SJSA1 (cell line): ENCODE measurements at places on chromosomes 6 and 20.
A peak's percentile ranks its signal among the peaks of the same experiment; 100 is the strongest.

GRCh38 chr20:17969884-17970409 lies 1.1 kb downstream of the MGME1 start:
- H3K4me3 ChIP-seq: peak overlapping the region; percentile 75
- H3K27ac ChIP-seq: peak overlapping the region; percentile 97
- peaks cover 53% of the 10 kb centered on the region for H3K36me3 ChIP-seq
- peak; percentile 48 for DNase-seq
- no peaks in the 10 kb centered on the region for H3K27me3 ChIP-seq

DNA sequence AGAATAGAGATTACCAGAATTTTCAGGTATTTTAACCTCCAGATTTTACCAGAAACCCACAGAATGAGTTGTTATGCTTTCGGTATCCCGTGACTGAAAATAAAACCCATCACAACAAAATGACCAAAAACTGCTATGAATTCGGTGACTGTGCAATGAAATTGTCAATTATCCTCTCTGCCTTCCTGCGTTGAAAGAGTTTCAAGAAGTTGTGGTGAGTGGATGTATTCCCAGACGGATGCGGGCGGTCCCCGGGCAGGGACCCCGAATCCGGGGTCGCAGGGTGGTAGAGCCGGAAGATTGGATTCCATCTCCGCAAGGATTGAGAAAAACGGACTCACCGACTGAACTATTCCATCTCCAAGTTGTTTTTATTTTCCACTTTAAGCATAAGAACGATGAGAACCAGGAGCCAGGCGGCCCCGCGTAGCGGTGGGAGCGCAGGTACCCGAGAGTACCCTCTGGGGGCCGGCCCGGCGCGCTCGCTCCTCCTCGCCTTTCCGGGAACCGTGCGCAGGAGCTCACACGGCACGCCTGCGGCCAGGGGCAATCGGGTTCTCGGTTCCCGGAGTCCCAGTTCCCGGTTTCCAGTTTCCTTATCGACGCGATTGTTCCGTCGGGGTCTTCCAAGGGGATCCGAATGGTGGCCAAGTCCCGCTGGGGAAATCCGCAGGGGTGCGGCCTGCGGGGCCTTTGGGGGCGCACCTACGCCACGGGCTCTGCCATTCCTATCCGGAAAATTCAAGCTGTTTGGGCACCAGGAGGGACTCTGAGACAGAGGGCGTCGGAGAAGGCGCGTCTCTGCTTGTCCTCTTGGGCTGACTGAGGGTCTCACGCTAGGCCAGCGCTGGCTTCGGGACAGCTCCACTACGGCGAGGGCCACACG lies 104.9 kb upstream of the PRDM1 start:
- H3K27me3 ChIP-seq: no peaks in the 10 kb centered on the region
- H3K27ac ChIP-seq: no peak overlapping the region
- no peak overlapping the region for H3K4me3 ChIP-seq
- H3K4me1 ChIP-seq: no peaks in the 10 kb centered on the region
- no peak for DNase-seq

- H3K27me3 ChIP-seq: peaks cover 7% of the 10 kb centered on the region; the same call in 1 of the 2 replicates
- DNase-seq: no peak
- H3K36me3 ChIP-seq: no peaks in the 10 kb centered on the region
These were observed 75.3 kb downstream of the GNAS-AS1 start for GRCh38 chr20:58775371-58775770.

GRCh38 chr6:112221981-112222852 lies 32.1 kb downstream of the LAMA4 start:
- H3K27ac ChIP-seq: no peak overlapping the region
- H3K4me3 ChIP-seq: no peak overlapping the region
- DNase-seq: peak; percentile 46
- no peaks in the 10 kb centered on the region for H3K27me3 ChIP-seq
- peaks cover 47% of the 10 kb centered on the region for H3K4me1 ChIP-seq
- H3K36me3 ChIP-seq: no peaks in the 10 kb centered on the region

- peak overlapping the region; percentile 54 for H3K27ac ChIP-seq
- peaks cover 9% of the 10 kb centered on the region for H3K36me3 ChIP-seq
- H3K4me1 ChIP-seq: peaks cover 12% of the 10 kb centered on the region
- DNase-seq: no peak
- H3K27me3 ChIP-seq: no peaks in the 10 kb centered on the region
These were observed 523 bp downstream of the TMEM30A start for GRCh38 chr6:75283907-75284631.

DNA sequence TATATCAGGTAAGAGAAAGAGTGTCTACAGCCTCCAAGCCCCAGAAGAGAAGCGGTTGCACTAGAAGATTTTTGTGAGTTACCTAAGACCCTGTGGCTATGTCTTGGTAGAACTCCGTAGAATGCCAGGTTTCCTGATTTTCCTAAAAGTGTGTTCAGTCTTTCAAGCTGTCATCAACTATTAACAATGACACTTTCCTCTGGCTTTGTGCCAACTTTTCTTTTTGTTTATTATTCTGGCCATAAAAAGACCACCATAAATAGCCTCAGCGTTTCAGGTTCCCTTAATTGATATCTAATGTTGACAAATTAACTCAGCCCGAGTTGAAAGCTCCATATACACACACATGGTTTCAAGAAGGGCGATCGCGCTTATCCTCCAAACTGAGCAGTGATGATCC lies 1.2 kb downstream of the PAK5 start:
- no peaks in the 10 kb centered on the region for H3K4me1 ChIP-seq
- H3K36me3 ChIP-seq: no peaks in the 10 kb centered on the region
- no peak for DNase-seq

DNA sequence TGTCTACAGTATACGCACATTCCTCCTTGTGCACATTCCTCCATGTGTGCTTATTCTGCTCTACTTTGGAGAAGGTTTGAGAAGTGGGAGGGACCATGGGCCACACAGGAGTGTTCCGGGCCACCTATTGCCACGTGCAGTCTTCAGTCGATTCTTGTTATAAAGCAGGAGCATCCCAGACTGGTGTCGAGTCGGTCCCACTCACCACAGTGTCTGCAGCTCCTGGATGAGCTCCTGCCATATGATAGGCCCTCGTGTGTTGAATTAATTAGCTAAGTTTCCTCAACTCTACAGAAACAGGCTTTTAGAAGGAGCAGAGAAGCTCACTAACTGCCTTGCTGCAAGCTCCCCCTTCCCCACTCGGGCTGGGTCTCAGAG lies 22.6 kb downstream of the ENTPD6 start:
- H3K27ac ChIP-seq: no peak overlapping the region
- no peak overlapping the region for H3K4me3 ChIP-seq
- H3K27me3 ChIP-seq: no peaks in the 10 kb centered on the region
- H3K4me1 ChIP-seq: peaks cover 49% of the 10 kb centered on the region
- DNase-seq: no peak

GRCh38 chr6:34045771-34046170 lies 100.1 kb downstream of the GRM4 start:
- H3K4me3 ChIP-seq: no peak overlapping the region
- no peak for DNase-seq
- H3K36me3 ChIP-seq: no peaks in the 10 kb centered on the region
- H3K4me1 ChIP-seq: no peaks in the 10 kb centered on the region
- no peak overlapping the region for H3K27ac ChIP-seq
- no peaks in the 10 kb centered on the region for H3K27me3 ChIP-seq

- H3K4me3 ChIP-seq: no peak overlapping the region
- peak overlapping the region; percentile 68 for H3K27ac ChIP-seq
- DNase-seq: peak; percentile 77
- no peaks in the 10 kb centered on the region for H3K36me3 ChIP-seq
- H3K27me3 ChIP-seq: no peaks in the 10 kb centered on the region
These were observed 62.2 kb downstream of the MYLK4 start for GRCh38 chr6:2688401-2689064.

- no peak for DNase-seq
- H3K4me1 ChIP-seq: peaks cover 25% of the 10 kb centered on the region
- H3K27ac ChIP-seq: no peak overlapping the region
- no peaks in the 10 kb centered on the region for H3K27me3 ChIP-seq
- H3K4me3 ChIP-seq: no peak overlapping the region
- H3K36me3 ChIP-seq: no peaks in the 10 kb centered on the region
These were observed 16.2 kb upstream of the FAM135A start for GRCh38 chr6:70396796-70397729.

DNA sequence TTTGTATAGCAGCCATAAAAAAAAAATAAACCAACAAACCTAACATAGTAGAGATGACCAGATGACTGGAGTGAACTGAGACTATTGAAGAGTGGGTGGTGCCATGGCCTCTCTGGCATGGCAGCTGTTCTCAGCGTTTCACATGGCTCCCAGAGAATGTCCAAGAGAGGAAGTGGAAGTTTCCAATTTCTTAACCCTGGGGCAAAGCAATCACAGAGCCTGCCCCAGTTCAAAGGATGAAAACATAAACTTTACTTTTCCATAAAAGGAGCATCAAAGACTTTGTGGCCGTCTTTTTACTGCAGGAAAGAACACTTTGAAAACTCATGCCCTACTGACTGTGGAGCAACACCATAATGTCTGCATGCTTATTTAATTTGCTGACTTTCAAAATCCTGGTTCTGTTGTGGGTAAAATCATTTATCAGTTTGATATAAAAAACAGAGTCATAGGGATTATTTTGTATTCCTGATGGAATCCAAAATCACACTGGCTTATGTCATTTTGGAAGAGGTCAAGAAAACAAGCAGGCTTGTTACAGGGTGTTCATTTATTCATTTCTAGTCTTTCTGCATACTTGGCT lies 165.4 kb downstream of the SLC35B3 start:
- H3K27ac ChIP-seq: no peak overlapping the region
- no peaks in the 10 kb centered on the region for H3K4me1 ChIP-seq
- no peak overlapping the region for H3K4me3 ChIP-seq
- DNase-seq: no peak
- no peaks in the 10 kb centered on the region for H3K27me3 ChIP-seq

DNA sequence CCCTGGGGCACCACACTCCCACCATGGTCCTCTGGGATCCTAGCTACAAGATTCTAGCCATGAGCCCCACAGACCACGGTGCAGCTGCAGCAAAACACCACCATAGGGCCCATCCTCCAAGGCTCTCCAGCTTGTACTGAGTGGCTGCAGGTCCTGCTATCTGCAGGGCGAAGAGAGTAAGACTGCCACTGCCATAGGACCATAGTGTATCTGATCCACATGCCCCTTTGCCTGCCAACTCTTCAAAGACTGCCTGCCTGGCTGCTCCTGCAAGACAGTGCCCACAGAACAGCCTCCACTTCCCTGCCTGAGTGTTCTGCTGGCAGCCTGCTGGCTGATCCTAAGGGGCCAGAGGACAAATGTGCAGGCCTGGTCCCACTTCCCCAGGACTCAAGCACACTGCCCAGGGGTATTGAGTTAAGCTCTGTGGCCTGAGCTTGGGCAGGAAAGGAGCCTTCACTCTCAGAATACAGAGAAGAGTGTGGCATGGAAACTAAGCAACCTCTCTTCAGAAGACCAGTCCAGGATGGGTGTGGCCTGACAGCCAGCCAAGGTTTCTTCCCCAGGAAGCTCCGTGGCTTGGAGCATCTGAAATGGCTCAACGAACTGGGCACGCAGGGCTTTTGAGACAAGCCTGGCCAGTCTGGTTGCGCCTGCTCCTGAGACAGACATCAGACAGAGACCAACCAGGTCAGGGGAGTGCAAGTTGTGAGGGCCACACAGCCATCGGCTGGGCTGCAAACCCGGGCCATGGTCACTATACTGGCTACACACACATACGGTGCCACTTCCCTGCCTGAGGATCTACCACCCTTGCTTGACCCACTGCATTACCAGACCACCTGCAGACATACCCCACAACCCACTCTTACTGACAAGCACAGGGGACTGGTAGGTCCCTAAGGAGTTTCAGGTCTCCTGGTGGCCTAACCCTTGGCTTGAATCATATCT lies 54.5 kb downstream of the RNGTT start:
- no peaks in the 10 kb centered on the region for H3K27me3 ChIP-seq
- H3K36me3 ChIP-seq: peaks cover 8% of the 10 kb centered on the region
- no peak overlapping the region for H3K4me3 ChIP-seq
- no peak for DNase-seq
- peaks cover 19% of the 10 kb centered on the region for H3K4me1 ChIP-seq
- no peak overlapping the region for H3K27ac ChIP-seq

- no peak overlapping the region for H3K4me3 ChIP-seq
- H3K27ac ChIP-seq: peak overlapping the region; percentile 21; the same call in 1 of the 2 replicates
- no peak for DNase-seq
- peaks cover 31% of the 10 kb centered on the region for H3K4me1 ChIP-seq
These were observed 106.0 kb downstream of the ADGRG6 start for GRCh38 chr6:142407685-142408273.

DNA sequence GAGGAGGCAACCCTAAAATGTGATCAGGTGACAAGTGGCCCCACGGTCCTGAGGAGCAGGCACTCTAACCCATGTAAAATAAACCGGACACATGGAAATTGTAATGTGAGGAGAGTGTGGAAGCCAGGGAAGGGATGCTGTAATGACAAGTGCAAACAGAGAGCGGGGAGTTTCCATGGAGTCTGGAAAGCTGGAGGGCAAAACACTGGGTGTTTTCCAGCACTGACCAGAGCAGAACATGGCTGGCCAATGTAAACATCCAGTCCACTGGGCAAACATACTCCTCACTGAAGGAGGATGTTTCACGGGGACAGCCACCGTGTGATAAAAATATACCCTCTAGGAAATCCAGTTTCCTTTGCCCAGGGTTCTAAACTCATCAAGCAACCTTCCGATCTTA lies 219.0 kb upstream of the JARID2 start:
- no peaks in the 10 kb centered on the region for H3K36me3 ChIP-seq
- no peaks in the 10 kb centered on the region for H3K4me1 ChIP-seq
- DNase-seq: no peak
- no peak overlapping the region for H3K27ac ChIP-seq
- no peak overlapping the region for H3K4me3 ChIP-seq

- peaks cover 10% of the 10 kb centered on the region for H3K4me1 ChIP-seq
- no peak overlapping the region for H3K27ac ChIP-seq
- H3K27me3 ChIP-seq: no peaks in the 10 kb centered on the region
These were observed 1.1 kb downstream of the SAPCD1 start for GRCh38 chr6:31763619-31763940.

DNA sequence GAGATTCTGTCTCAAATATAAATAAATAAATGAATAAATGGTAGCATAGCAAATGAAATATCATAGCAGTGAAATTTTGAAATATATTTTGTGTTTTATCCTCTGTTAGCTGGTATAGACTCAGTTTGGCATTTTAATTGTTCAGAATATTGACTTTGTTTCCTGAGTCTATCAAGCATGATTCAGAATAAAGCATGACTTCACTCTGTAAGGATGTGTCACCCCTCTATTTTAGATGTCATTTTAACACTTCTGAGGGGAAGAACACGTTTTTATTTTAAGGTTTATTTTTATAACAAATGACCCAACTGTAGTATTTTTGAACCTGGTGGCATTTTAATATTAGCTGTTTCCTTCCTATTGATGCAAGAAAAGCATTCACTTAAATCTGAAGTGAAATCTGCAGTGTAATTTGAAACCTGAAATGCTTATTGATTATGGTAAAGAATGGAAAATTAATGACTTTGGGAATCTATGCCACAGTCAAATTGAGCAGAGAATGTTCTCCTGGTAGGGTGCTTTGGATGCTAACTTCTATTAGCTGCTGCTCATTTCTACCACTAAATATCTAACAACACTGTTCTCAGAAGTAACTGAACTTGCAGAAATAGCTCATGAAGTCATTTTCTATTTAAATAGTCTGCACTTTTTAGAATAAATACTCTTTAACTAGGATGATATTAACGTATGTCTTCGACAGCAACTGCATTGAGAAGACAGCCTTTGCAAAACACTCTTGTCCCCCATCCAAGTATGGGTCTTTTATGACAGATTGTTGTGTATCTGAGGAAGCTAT lies 114.2 kb downstream of the SOX4 start:
- no peaks in the 10 kb centered on the region for H3K4me1 ChIP-seq
- H3K36me3 ChIP-seq: no peaks in the 10 kb centered on the region
- no peak overlapping the region for H3K4me3 ChIP-seq
- H3K27me3 ChIP-seq: no peaks in the 10 kb centered on the region
- DNase-seq: no peak

- peaks cover 12% of the 10 kb centered on the region for H3K4me1 ChIP-seq
- H3K27me3 ChIP-seq: no peaks in the 10 kb centered on the region
- H3K36me3 ChIP-seq: no peaks in the 10 kb centered on the region
- H3K4me3 ChIP-seq: no peak overlapping the region
- DNase-seq: no peak
These were observed 141.5 kb downstream of the VEGFA start for GRCh38 chr6:43911354-43912115.
